ENCODE measurements at places on chromosomes 5 and 9.

GRCh38 chr5:118007262-118007661, 981.1 kb downstream of the DTWD2 start:
- DNase-seq = no peak

DNA sequence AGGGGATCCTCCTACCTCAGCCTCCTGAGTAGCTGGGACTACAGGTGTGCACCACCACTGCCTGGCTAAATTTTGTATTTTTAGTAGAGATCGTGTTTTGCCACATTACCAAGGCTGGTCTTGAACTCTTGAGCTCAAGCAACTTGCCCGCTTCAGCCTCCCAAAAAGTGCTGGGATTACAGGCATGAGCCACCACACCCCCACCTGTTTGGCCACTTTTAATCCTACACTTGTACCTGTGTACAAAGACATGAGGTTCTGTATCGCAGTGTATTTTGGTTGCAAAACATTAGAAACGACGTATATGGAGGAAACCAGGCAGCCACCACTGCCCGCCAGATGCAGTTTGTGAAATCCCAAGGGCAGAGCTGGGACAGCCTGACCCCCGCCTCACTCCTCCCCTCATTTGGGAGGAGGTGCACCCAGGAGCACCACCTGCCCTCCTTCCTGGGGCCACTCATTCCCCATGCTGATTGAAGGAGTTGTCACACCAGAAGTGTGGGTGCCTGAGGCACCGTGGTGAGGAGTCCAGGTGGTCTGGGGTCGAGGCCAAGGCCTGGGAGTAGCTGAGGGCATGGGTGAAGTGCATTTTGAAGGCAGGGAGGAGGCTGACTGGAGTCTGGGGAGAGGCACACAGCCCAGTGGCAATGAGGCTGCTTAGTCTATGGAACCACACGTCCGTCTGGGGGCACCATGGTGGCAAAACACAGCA, 39.3 kb upstream of the OLFM1 start:
- DNase-seq = no peak

GRCh38 chr9:136606687-136607333, 55.9 kb upstream of the EGFL7 start:
- no peak for DNase-seq

DNA sequence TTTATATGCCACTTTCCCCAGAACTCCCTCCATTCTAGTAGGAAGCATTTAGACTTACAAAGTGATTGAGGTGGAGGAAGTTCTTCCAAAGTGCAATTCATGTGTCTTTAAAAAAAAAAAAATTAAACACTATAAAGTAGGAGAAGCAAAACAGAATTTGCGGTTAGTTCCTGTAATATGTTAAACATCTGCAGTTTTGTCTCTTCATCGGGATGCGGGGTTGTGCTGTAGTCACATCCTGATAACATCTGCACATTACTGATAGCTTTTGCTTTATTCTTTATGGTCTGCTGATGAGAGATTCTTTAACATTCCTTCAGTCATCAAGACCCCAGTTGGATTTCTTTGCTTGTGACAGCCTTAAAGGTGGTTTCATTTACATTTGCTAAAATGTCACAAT, 694.3 kb downstream of the NR2F1-AS1 start:
- no peak for DNase-seq

GRCh38 chr9:7782400-7783120, 17.0 kb downstream of the DMAC1 start:
- no peak for DNase-seq

DNA sequence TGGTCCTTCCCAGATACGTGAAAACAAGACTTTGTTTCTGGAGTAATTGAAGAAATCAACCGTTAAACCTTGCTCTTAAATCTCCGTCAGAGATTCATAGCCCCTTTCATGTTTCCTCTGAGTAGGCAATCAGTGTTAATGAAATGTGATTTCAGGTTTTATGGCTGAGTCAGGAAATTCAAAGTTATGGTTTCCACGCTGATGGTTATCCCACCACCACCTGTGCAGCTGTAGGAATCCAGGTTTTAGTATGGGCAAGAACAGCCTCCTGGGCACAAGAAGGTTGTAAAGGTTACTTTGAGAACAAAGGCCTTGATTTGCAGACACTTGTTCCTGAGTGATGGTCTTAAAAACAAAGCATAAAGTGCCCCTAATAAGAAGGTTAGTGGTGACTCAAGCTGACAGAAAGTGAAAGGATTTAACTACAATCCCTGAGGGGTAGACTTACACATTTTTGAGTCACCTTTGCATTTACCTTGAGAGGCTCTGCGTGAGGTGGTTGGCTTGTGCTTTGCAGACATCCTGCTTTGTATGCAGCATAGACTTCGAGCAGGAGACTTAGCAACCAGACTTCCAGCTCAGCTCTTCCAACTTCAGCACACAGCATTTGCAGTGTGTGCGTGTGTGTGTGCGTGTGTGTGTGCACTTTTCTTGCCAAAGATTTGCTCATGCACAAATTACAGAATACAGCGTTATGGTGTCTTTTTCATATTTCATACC, 159.6 kb downstream of the TLE4 start:
- DNase-seq = no peak

DNA sequence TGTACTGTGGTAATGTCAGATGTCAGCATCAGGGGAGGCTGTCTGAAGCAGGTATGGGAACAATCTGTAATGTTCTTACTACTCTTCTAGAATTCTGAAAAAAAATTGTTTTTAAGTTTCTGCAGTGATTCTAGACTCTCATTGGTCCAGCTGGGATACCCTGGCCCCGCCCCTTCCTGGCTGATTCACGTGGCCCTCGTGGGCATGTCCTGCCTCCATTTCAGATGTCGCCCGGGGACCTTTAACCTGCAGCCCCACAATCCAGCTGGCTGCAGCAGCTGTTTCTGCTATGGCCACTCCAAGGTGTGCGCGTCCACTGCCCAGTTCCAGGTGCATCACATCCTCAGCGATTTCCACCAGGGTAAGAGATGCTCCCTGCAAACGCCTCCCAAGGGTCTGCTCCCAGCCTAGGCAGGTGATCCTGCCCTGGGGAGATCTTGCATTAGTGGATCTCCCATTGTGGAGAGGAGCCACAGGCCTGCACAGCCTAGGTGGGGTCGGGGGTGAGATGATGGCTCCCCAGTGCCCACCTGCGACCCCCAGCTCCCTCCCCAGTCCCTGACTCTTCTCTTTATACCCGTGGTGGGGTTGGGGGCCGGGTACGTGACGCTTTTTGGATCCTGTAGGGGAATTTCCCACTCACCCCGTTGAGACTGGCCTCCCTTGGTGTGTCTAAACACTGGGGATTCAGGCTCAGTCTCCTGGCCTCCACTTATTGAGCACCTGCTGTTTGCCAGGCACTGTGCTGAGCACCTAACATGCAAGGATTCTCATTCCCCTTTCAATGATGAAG, 36.5 kb downstream of the LAMC3 start:
- DNase-seq = no peak

GRCh38 chr9:36598273-36598672, 25.6 kb downstream of the MELK start:
- no peak for DNase-seq

DNA sequence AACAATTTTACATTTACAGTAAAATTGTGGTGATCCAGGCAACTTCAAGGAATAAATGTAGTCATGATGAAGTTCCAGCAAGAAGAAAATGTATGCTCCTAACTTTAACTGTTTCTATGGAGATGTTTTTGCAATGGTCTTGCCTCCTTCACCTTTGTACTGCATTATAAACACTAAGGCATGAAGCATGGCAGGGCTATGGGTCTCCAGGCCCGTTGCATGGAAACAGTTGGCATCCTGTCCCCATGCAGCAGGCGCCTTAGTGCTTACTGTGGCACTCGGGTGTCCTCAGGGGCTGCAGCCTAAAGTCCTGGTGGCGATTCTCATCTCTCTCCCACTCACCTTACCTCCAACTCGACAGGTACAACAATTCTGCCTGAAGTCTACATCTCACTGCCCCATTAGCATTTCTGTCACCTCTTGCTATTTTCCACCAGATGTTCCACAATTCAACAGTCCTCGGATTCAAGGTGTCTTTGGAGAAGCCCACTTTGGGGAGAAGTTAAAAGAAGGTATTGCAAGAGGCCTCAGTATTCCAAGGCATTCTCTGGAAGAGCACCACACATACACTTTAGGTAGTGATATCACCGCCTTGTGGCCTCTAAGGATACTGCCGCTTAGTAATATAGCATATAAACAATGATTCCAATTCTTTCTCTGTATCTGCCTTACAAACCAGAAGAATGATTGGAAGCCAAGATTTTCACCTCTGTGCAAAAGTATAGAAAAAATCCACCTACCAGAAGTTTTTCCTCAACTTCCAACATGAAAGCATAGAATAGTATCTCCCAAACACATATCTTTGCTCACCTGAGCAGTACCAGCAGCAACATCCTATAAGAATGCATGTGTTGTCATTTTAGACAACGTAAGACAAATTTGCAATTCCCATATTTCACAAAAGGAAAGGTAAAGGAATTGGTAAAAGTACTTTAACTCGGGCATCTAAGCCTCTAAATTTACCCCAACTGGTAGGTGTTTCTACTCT, 5.1 kb downstream of the LIFR start:
- no peak for DNase-seq

DNA sequence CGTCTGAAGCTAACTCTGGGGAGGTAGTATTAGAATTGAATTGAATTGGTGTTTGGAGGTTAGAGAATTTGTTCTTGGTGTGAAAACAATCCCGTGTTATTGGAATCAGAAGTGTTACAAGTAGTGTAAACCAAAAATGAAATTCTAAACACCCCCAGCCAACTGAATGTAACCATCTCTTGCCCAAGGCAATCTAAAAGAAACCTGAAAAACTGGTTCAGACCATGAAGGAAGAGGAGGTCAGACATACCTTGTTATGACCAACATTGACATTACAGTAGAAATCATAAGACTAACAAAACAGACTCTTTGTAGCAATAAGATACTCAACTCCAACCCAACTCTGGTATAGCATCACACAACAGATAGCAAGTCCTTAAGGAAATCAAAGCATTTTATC, 159.0 kb downstream of the TUSC1 start:
- DNase-seq = no peak

GRCh38 chr5:179889885-179890284, 17.8 kb downstream of the TBC1D9B start:
- DNase-seq = no peak

DNA sequence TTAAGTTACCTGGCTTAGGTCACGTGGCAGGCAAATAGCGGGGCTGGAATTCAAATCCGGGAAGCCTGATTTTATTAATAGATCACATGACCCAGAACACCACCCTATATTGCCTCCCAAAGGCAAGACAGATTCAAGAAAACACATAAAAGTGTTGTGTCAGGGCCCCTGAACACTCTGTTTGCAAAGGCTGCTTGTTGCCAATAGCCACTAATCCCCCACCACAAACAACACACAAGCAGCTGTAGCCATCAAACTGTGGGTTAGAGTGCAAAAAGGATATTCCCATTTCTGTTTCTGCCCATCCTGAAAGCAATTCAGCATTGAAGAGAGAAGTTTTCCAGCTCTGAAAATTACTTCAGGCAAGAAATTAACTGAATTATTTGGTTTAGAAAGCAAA, 358.9 kb upstream of the RFX3 start:
- no peak for DNase-seq

- no peak for DNase-seq
Observed at GRCh38 chr5:55278778-55279177, 28.7 kb downstream of the DHX29 start.

- no peak for DNase-seq
Observed at GRCh38 chr9:87381746-87382145, 115.9 kb upstream of the DAPK1 start.

- DNase-seq = no peak
Observed at GRCh38 chr9:20023210-20023905, 234.5 kb upstream of the SLC24A2 start.

- DNase-seq = no peak
Observed at GRCh38 chr5:115543365-115544042, 1.1 kb downstream of the FEM1C start.

DNA sequence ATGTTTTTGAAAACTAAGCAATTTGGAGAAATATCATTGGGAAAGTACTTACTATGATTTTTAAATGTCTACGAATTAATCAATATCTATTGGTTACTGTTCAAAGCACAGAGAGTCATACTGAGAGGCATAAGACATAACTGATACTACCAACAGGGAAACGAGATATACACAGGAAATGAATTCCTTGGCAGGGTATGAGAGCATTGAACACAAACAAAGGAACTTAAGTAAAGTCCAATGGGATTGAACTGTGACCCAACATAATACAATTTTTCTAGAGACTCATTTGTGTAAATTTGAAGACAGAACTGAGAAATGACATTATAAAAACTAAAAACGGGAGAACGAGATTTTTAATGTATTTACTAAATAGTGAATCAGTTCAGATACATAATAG, 1.3 kb upstream of the ITGA1 start:
- no peak for DNase-seq

DNA sequence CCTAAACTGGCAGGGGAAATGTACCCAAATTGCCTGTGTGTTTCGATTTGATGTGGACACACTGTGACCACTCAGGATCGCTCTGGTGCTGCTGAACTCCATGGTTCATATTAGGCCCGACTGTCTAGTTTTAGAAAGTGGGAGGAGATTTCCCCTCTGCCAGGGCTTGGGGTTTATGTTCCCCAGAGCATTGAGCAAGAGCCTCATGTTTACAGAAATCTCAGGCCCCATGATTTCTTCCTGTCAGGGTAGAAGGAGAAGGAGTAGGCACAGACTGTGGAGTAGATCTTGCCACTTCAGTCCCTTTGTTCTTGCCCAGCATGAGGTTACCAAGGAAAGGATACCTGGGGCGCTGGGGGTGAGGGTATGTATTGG, 40.8 kb upstream of the GLRX start:
- DNase-seq = no peak

Measured in activated CD8-positive, alpha-beta memory T cell treated with anti-CD3 and anti-CD28 coated beads, Interleukin-2, amount 50 U/mL, for 4 hours (primary cell).